Hepatocyte (in vitro differentiated cells): ENCODE measurements at places on chromosomes 7 and 10. TPM values are rescaled to one million over a fixed set of nuclear protein-coding genes. Genes with fewer than 3 reads are reported as not detected.

Gene PKD2L1
- 0.10 TPM in 1 of 2 replicates, not detected in the other for total RNA-seq

Gene CNPY1
- not detected in 2 replicates for total RNA-seq

Gene FAM25A
- total RNA-seq, result not detected in 2 replicates

Gene PTPN20
- 0.32 and 0.60 TPM in 2 replicates for total RNA-seq

GRCh38 chr10:91185239-91185875, 35.1 kb upstream of the PCGF5 start:
- no peaks in the 10 kb centered on the region for H3K27me3 ChIP-seq
- no peak overlapping the region for H3K27ac ChIP-seq
- DNase-seq, result peak; percentile 23
- no peak overlapping the region for H3K4me3 ChIP-seq
- H3K36me3 ChIP-seq, result no peaks in the 10 kb centered on the region

- H3K4me3 ChIP-seq, result no peak overlapping the region
- DNase-seq, result no peak
- peak overlapping the region; percentile 74 for H3K27ac ChIP-seq
- peaks cover 29% of the 10 kb centered on the region for H3K4me1 ChIP-seq
Measured at GRCh38 chr7:139735466-139735865, 42.3 kb downstream of the HIPK2 start.

DNA sequence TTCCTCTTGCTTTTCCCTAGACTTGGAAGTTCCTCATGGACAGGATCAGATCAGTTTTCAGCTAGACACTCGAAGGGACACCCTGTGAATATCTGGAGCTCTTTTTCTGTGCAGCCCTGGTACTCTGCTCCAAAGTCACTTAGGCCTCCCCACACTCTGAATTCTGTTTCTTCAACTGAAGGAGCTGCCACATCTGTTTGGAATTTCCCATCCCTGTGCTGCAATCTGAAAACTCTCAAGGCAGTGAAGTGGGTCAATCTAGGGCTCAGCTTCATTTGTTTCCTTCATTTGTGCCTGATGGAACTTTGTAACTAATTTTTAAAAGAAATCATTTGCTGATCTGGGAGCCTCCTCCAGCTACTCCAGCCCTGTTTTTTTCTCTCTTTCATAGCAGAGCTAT, 9.6 kb downstream of the EPC1 start:
- H3K36me3 ChIP-seq, result no peaks in the 10 kb centered on the region
- H3K27me3 ChIP-seq, result no peaks in the 10 kb centered on the region
- DNase-seq, result no peak

DNA sequence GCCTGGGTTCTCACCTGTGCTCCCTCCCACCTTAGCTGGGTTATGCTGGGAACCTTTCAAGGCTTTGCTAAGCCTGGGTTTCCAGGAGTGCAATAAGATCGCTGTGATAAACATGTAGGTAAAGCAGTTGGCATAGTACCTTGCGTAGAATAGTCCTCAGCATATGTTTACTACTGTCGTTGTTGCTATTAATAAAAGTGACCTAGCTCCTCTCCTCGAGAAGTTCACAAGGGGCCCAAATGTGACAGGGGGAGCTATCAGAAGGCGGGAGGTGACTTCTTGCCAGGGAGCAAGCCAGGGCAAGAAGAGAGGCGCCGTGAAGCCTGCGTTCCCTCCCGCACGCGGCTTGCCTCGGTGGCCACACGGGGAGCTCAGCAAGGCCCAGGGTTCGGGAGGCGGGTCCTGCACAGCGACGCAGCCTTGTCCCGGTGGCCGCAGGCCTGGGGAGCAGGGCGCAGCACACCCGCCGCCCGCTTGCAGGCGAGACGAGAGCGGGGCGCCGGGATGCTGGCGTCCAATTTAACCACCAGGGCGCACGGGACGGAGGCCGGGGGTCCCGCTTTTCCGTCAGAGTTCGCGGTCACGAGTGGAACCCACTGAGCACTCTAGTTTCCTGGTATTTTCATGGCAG, 106.2 kb downstream of the SNX10 start:
- peak overlapping the region; percentile 83 for H3K27ac ChIP-seq
- H3K4me1 ChIP-seq, result peaks cover 12% of the 10 kb centered on the region
- peak overlapping the region; percentile 65 for H3K4me3 ChIP-seq

DNA sequence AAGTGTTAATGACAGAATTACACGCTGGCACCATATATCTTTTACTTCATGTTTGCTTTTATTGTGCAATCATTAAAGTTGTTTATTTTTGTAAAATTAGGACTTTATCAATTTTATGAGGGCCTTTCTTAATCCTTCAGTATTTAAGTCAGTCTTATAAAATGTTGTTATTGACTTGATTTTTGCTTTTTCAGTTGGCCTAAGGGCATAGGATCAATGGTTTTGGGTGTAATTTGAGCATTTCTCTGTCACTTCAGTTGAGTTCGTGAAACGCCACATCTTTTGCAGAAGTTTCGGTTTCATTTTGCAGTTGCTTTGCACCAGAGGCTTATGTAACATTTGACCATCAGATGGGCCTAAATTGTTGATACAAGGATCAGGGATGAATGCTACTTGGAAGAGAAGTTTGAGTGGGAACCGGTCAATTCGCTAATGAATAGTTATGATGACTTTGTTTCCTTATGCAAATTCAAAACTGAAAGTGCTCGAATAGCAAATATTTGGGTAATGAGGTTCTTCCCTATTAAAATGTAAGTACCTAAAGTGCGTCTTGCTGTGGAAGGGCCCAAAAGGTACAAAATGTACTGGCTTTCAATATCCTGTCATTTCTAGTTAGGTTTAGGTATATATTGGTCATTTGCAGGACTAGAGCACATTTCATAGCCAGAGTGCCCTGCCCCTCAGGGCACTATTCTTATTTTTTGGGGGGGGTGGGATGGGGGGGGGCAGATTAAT, 340.9 kb downstream of the LRMDA start:
- no peak overlapping the region for H3K4me3 ChIP-seq
- H3K36me3 ChIP-seq, result no peaks in the 10 kb centered on the region
- no peak overlapping the region for H3K27ac ChIP-seq
- no peak for DNase-seq
- H3K27me3 ChIP-seq, result no peaks in the 10 kb centered on the region
